EH (cell line): ENCODE measurements at places on chromosomes 4 and X.
A peak's percentile ranks its signal among the peaks of the same experiment; 100 is the strongest.

- DNase-seq: no peak
These were observed 20.8 kb upstream of the SERTM2 start for GRCh38 chrX:111490688-111491087.

DNA sequence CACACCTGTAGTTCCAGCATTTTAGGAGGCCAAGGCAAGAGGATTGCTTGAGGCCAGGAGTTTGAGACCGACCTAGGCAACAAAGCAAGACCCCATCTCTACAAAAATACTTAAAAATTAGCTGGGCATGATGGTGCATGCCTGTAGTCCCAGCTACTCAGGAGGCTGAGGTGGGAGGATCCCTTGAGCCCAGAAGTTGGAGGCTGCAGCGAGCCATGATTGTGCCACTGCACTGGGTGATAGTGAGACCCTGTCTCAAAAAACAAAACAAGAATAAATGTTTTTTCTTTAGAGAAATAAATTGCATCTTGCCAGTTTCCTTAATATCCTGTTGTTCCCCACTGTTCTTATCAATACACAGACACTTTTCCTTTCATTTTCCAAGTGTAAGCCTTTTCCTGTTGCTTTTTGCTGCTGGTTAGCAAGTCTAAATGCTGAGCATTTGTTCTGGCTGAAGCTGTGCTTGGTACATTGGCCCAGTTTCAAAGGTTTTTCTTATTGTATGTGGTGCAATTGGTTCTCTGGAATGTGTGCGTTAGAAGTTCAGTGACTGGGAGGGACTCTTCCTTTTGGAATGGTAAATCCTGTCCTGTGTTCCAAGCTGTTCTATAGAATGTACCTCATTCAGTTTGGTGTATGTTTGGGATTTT is 98.2 kb downstream of the AFF1 start:
- DNase-seq: peak; percentile 83

GRCh38 chrX:136907621-136908020 is 27.1 kb upstream of the RBMX start:
- DNase-seq: no peak

DNA sequence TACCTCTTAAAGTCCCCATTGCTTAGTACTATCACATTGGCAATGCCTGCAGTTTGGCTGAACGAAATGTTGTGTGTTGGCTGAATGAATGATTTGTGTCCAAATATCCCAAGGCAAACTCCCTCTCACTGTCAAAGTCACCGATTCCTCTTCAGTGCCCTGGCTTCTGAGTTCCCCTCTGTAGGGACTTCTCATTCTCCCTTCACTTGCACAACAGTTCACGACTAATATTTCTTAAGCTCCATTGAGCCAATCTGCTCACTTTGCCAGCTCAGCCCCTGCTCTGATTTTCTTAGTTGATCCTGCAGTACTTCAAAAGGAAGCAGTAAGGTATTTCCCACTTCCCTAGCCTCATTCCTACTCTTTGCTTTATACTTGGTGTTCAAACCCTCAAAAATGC is 21.9 kb upstream of the PACRGL start:
- no peak for DNase-seq

DNA sequence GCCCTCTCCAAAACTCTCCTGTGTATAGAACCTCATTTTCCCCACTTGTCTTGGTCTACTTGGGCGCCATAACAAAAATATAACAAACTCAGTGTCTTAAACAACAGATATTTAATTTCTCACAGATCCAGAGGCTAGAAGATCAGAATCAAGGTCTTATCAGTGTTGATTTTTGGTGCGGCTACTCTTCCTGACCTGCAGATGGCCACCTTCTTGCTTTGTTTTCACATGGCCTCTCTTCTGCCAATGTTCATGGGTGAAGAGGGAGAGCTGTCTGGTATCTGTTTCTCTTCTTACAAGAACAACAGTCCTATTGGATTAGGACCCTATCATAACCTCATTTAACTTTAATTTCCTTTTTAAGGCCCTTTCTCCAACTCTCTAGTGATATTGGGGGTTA is 177.3 kb downstream of the PABPC4L start:
- peak; percentile 54 for DNase-seq

DNA sequence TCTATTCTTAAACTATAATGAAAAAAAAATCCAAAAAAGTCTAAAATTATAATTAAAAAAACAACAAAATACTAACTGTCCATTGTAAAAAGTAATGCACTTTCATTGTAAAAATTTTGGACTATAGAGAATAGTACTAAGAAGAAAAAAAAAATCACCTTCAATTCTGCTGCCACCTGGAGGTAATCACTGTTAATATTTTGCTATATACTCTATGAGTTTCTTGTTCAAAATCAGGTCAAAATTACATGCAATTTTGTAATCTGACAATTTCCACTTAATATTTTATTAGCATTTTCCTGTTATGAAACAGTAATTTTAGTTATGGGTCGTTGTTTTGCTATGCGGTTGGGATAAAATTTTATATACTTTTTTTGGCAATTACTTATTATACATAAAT is 62.0 kb downstream of the HTT start:
- DNase-seq: peak; percentile 30

- no peak for DNase-seq
These were observed 15.0 kb upstream of the SH3TC1 start for GRCh38 chr4:8184061-8184460.

- DNase-seq: no peak
These were observed 74.6 kb upstream of the STOX2 start for GRCh38 chr4:183830438-183830985.

DNA sequence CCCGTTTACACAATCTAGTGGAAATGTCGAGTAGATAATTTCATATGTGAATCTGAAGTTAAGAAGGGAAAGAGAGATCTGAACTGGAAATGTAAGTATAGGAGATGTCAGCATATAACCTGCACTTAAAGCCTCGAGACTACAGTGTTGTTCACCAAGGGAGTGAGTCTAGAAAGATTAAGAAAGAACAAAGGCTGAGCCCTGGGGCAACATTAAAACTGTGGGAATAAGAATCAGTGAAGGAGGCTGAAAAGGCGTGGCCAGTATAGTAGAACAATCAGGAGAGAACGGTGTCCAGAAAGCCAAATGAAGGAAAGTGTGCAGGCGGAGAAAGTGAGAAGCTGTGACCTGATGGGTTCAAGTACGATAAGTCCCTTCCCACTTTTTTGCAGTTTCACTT is 118.8 kb upstream of the TENM3 start:
- DNase-seq: no peak

GRCh38 chr4:7285244-7286094 is 93.1 kb downstream of the SORCS2 start:
- DNase-seq: no peak

GRCh38 chr4:54167508-54167907 is 61.6 kb upstream of the PDGFRA start:
- no peak for DNase-seq

DNA sequence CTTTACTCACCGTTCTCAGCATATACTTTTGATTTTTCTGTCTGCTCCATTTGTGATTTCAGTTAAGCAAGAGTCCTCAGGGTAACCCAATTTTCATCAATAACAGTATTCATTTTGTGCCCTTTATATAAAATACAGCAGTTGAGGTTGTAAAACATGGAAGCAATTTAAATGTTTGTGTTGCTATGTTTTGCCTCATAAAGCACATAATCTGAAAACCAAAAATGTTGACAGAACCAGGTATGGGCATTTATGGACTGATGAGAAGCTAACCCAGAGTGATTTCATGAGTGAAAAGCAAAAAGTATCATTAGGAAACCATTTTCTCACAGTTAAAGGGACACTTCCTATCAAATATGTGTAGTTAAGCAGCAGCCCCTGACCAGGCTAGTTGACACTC is at the start of gene ASIC5:
TSS of gene ASIC5 (minus strand) at position 101 of the 400 bp plus-strand sequence. CDS start at position 50, 51 bp downstream.
- peak; percentile 1 for DNase-seq

DNA sequence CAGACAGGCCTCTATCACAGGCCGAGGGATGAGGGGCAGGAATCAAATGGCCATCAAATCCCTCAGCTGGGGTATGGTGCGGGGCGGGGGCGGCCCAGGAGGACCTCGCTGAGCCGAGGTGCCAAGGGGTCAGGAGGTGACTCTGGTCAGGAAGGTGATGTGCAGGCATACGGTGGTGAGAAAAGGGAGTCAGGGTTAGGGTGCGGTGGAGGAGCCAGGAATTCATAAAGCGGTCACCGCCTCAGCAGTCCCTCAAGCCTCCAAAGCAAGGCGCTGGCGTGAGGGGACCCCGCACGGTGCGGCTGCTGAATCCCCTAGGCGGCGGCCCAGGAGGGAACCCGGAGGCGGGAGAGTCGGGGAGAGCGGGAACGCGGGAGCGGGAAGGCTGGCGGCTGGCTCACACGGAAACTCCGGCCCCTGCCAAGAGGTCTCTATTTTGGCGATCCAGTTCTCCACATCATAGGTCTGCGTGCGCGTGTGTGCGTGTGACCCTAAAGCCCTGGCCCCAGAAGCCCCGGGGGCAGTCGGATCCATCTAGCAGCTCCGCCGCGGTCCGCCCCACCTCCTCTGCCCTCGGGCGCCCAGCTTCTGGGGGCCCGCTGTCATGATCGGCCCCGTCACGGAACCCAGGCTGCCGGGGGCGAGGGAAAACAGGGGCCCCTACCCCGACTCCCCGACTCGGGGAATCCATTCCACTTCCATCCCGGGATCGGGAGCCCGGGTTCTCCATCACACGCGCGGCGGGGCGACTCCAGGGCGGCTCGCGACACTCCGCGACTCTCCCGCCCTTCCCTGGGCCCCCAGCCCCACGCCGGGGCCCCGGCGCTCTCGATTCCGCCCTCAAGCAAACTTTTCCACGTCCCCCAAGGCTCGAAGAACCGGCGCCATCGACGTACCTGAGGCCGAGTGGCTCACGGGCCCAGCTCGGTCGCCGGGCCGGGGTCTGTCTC is 593 bp downstream of the ELF4 start:
- DNase-seq: peak; percentile 57

- no peak for DNase-seq
These were observed 43.8 kb downstream of the NHSL2 start for GRCh38 chrX:71954458-71954857.

DNA sequence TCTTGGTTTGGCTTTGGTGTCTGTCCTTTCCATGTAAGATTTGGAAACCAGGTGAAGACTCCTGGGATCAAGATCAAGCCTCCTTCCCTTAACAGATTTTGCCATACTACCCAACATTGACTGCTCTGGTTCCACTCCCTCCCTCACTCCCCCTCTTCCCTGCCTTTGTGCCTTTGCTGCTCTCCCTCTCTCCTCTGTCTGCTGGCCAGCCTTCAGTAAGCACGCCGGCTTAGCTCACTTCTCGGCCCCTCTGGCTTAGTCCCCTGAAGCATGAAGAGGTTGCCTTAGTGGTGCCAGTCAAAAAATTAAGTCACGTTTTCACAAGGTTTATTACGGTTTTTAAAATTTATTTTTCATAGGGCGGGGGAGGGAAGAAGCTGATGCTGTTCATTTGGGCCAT is 6.0 kb downstream of the GRIA3 start:
- DNase-seq: no peak

DNA sequence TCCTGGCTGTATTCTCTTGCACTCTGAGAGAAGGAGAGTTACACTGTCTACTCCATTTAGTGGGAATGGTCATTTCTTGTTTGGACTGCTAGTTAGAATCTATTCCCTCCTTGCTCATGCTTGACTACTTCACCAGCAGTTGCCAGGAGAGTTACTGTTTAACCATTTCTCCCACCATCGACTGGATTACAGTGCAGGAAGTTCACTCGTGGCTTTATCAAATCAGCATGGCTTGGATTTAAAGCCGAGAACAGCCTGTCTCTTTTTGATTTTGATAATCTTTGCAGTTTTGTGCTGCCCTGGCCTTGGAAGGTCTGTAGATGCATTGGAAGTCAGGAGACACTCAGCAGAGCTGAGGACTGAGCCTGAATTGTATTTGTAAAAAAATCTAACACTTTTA is 3.2 kb downstream of the GBA3 start:
- DNase-seq: no peak

GRCh38 chr4:64001229-64001898 is 407.9 kb downstream of the TECRL start:
- DNase-seq: no peak

- DNase-seq: no peak
These were observed 22.6 kb downstream of the BCLAF3 start for GRCh38 chrX:19968276-19968675.

DNA sequence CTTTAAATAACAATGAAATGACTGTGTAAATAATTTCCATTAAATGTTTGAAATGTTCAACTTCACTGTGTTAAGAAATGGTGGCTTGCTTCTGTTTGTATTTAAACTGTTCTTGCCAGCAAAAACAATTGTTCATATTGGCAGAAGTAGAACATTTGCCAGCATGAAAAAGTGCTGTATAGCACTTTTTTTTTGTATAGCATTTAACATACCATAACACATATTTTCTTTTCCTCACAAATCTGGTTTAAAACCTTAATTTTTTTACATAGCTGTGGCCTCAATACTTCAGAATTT is 94.1 kb downstream of the COX18 start:
- DNase-seq: peak; percentile 81

DNA sequence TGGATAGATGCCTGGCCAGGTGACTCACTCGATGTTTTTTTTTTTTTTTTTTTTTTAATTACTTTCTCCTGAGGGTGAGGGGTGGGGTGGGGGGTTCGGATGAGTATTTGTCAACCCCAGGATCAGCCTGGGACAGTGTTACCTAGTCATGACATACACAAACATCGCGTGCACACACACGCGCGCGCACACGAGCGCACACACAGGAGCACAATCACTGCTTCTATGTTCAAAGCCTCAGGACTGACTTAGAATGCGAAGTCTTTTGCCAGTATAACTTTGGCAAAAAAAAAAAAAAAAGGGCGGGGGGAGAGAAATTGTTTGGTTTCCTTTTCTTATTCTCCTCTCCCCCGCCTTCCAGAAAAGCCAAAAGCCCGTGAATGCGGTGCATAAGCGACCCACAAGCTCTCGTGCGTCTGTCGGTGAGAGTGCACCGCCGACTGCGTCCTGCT is 115.0 kb upstream of the TEX13C start:
- DNase-seq: no peak

GRCh38 chrX:50779694-50780093 is 34.3 kb downstream of the SHROOM4 start:
- DNase-seq: peak; percentile 25

- DNase-seq: no peak
These were observed 65.8 kb upstream of the FAM47A start for GRCh38 chrX:34197946-34198345.

- no peak for DNase-seq
These were observed 24.4 kb upstream of the MSL3 start for GRCh38 chrX:11733614-11734013.

- DNase-seq: no peak
These were observed 654 bp downstream of the ATOH1 start for GRCh38 chr4:93828995-93829819.

- DNase-seq: peak; percentile 78
These were observed 131.7 kb downstream of the REPS2 start for GRCh38 chrX:17078031-17078720.

- no peak for DNase-seq
These were observed 33.9 kb downstream of the ANAPC4 start for GRCh38 chr4:25410820-25411529.
